ENCODE measurements at places on chromosomes 5 and 9. TPM values are rescaled to one million over a fixed set of nuclear protein-coding genes. Genes with fewer than 3 reads are reported as not detected.

The SPATA31C1 gene
- total RNA-seq, result not detected

The GABBR2 gene
- total RNA-seq, result 10.2 TPM

The SLC9A3 gene
- total RNA-seq, result 1.7 TPM

The SEMA6A gene
- total RNA-seq, result not detected

The KDM3B gene
- total RNA-seq, result 26.8 TPM

The NFIB gene
- 5.3 TPM for total RNA-seq

The TAF11L3 gene
- total RNA-seq, result not detected

The ANKRD31 gene
- not detected for total RNA-seq

The OGN gene
- total RNA-seq, result not detected

The CNTNAP3 gene
- total RNA-seq, result not detected

The PKD2L2 gene
- total RNA-seq, result not detected

The NEURL1B gene
- total RNA-seq, result 0.38 TPM

The PCDHB6 gene
- 0.22 TPM for total RNA-seq

The SELENOP gene
- total RNA-seq, result 1.5 TPM

The ST8SIA4 gene
- total RNA-seq, result under 0.01 TPM

The CD14 gene
- 6.1 TPM for total RNA-seq

The HTR4 gene
- not detected for total RNA-seq

The AIF1L gene
- total RNA-seq, result not detected

The PGM5 gene
- total RNA-seq, result not detected

The GDNF gene
- total RNA-seq, result 3.7 TPM

The TGFBI gene
- 7,109 TPM for total RNA-seq

The LPAR1 gene
- 90.8 TPM for total RNA-seq

Data from GM23248 (cell line).